COR-L47 (cell line): ENCODE measurements at places on chromosomes 3 and 15.

GRCh38 chr3:189360291-189360690 is 188.5 kb downstream of the TPRG1 start:
- no peak for DNase-seq

DNA sequence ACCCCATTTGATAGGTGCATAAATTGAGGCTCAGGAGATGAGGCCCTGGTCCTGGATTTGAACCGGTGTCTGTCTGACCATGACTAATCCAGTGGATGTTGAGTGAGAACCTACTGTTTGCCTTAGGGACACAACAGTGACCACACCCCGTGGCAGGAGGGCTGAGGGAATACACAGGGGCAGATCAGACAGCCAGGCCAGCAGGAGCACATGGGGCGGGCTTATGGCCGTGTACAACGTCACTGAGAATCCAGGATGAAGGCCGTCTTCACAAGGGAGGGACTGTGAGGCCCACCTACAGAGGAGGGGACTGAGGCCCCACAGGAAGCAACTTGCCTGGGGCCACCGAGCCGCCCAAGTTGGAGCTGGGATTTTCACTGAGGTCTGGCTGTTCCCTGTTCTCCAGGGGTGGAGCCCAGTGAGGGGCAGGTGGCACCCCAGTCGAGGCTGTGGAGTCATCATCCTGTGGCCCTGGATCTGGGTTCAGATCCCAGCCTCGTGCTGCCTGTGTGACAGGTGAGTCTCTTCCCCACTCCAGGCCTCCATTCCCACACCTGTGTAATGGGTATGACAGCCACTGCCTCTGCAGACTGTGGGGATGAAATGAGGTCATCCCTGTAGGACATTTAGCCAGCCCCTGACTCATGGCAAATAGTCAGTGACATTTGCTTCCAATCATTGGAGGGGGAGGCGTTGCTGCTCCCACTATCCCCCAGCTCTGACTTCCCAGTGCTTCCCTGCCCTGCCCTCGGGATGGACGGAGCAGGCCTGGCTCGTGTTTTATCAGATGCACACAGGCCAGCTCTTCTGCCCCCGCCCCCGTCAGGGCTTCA is 6.3 kb upstream of the PLXND1 start:
- DNase-seq = no peak

DNA sequence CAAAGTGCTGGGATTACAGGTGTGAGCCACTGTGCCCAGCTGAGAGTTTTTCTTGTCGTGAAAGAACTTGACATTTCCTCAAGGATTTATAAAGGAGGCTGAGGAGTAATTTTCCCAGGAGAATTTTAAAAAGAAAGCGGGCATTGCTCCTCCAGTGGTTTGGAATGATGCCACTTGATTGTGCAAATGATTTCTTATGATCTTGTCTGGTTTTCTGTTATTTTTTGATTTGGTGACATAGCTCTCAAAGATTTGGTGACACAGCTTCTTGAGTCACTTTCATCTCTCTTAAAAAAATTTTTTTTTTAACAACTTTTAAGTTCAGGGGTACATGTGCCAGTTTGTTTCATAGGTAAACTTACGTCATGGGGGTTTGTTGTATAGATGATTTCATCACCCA is 24.6 kb upstream of the NFKBIZ start:
- no peak for DNase-seq

GRCh38 chr15:90002428-90002844 is 1.3 kb downstream of the ZNF710 start:
- DNase-seq = peak; percentile 32

DNA sequence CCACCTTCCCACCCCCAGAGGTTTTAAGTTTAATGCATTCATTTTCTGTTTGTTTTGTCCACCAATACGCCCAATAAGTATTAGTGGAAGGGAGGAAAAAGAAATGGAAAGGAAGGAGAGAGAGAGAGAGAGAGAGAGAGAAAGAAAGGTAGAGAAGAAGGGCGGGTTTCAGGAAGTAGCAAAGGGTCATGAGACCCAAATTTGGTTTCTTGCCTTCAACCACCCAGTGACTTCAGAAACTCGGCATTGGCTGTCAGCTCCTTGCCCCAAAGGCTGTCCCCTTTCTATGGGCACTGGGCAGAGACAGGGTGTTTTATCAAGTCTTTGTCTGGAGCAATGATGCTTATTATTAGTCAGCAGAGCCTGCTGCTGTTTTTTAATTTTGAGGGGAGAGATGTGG is 13.5 kb upstream of the NR1D2 start:
- no peak for DNase-seq

- no peak for DNase-seq
These were observed 175.2 kb downstream of the TAFA4 start for GRCh38 chr3:68757157-68757556.

- no peak for DNase-seq
These were observed 8.1 kb downstream of the PGBD4 start for GRCh38 chr15:34109797-34110663.

DNA sequence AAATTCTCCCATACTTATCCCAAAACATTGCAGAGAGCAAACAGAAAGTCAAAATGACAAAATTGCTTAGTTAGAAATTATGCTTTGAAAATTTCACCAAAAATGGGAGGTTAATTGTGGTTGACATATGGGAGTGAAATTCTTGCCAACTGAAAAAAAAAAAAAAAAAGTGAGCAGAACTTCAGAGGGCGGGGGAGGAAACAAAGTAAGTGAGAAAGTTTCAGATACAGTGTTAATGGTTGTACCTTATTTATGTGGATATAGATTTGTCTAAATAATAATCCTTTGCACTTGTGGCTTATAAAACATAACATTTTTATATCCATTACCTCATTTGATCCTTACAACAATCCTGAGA is 91.5 kb upstream of the RAP2B start:
- DNase-seq = no peak
